ENCODE measurements at places on chromosomes 4 and X.

DNA sequence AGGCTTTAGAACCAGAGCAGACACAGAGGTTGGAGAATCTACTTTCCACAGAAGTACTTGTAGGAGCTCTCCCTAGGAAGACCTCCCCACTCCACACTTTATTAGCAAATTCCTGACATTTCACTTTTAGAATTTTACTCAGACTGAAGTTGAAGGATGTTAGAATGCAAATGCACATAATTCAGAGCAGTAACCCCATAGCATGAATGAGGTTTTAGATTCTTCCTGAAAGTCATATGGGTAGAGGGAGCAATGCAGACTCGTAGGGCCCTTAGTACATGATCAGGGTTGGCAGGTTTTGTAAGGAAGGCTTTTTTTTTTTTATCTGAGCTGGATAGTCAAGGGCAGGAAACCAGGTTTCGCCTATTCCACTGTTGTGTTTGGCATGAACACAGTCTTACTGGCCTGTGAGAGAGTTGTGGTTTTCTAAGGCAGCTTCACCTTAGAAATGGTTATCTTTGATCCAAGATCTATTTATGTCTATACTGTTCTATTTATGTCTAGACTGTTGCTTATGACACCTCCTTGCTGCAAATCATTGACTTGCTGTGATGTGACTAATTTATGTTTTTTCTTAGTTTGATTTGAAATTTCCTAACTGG, 48.9 kb downstream of the SPATA18 start:
- ATAC-seq: no peak

DNA sequence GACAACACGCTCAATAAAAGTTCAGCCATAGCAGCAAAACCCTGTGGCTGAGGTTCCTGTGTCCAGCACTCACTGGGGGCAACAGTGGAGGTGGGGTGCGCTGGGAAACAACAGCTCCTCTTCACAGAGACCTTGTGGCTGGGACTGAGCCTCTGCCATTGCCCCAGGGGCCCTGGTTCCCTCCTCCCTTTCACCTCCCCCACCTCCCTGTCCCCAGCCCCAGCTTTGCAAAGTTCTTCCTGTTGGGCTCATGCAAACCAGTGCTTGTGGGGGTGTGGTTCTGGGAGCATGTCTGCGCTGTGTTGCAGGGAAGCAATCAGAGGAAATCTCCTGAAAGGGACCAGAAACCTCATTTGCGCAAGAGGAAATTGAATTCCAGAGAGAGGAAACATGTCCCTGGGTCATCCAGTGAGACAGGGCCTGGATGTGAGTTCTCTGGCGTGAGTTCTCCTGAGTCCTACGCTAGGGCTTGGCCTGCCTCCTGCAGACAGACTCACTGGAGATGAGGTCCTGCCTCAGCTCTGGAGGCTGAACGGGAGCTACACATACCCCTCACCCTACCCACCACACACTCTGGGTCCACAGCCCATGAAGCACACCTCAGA, 7.4 kb downstream of the FATE1 start:
- no peak for ATAC-seq

DNA sequence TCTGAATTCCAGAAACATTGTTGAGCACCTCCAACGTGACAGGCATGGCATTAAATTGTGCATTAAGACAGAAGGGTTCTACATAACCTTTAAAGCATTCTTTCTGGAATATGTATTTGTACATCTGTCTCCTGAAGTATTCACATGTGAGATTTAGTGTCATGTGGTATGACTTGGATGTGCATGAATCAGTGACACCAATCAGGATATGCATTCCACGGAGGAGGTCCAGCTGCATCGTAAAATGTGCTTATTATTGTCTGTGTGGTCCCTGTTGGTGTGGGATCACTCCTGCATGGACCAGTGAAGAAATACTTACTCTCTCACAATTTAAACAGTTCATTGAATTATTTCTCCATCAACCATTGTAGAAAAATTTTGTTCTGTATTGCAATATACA, 149.0 kb downstream of the MID1 start:
- no peak for ATAC-seq

DNA sequence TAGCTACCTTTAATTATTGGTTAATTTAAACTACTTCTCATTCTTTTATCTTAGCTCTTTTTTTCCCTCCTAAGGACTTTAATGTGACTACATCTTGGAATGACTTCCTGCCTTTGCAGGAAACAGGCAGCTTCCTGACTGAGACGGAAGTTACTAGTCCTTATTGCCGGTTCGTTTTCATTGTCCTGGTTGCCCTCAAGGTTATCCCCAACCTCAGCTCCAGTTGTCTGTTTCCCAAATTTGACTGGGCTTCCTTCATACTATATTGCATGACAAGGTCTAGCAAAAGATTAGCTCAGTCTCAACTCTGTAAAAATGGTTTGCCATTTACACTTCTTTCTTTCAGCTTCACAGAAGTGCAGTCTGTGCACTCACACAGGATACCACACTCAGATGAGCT, 109.9 kb upstream of the DDX53 start:
- ATAC-seq: no peak

DNA sequence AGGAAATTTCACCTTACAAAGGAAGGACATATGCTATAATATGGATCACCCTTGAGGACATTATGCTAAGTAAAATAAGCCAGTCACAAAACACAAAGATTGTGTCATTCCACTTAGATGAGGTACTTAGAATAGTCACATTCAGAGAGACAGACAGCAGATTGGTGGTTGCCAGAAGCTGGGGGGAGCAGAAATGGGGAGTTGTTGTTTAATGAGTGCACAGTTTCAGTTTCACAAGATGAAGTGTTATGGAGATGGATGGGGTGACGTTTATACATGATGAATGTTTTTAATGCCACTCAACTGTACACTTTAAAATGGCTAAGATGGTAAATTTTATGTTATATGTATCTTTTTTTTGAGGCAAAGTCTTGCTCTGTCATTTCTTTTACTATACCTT, 14.8 kb upstream of the SPON2 start:
- ATAC-seq: no peak

DNA sequence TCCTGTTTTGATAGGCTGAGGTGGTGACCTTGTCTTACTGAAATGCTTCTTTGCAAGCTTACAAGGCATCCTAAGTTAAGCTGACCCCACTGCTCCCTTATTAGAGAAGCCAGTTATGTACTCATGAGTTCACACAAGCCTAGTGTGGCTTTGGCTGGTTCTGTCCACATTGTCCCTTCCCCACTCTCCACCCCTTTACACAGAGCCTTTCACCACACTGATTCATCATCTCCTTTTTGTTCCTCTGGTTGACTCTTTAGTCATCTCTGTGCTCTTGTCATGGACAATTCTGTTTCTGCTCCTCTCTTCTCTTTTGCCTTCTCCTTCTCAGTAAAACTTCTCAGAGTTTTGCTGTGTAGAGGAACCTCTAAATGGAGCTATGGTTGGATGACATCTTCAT, 4.9 kb downstream of the CHRNA9 start:
- peak; percentile 66 for ATAC-seq
